Cerebellar nuclear complex (tissue), 1 donor: ENCODE measurements at places on chromosomes 5 and 9.

DNA sequence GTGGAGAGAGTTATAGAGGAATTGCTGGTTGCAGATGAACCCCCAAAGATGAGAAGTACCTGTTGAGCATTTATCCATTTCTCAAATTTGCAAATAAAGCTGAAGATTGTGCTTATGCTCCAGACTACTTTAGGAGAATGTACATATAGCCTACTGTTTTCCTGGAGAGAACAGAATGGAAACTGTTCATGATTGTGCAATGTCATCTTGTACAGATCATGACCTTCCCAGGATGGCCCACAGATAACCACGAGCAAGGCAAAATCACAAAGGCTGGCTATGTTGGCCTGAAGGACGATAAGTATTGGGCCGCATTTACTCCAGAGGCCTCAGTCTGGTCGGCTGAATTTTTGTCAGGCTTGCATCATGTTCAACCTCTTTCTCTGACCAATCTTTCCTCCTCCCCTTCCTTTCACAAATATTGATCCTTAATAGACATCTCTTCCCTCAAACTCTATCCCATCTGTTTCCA lies 28.5 kb upstream of the RICTOR start:
- no peak for DNase-seq

DNA sequence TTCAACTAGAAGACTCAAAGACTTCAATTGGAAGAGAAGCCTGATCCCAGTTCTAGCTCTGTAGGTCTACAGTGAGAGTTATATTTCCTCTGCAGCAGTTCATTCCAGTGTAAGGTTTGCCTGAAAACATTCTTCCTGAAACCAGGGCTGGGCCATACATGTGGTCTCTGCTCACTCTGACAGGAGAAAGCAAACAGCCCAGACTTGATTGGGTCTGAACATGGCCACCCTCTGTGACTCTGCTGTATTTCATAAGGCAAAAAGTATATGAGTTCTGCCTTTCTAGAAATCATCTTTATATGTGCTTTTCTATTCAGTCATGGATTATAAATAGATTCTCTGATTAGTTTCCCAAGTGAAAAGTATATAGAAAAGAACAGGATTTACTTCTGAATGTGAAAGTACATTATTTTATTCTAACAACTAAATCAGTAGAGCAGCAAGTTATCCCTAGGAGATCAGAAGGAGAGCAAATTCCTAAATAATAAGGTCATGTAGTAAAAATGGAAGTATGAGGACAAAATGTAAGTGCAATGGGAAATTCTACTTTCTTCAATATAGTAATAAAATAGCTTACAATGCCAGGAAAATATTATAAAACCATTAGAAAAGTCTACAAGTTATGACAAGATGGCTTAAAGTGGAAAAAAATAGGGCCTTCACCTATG lies 144.3 kb downstream of the EFNA5 start:
- no peak for DNase-seq

- no peak for DNase-seq
Observed at GRCh38 chr5:1507457-1507856, 16.3 kb downstream of the LPCAT1 start.

- DNase-seq: peak; percentile 85
Observed at GRCh38 chr5:160165137-160166068, 46.2 kb upstream of the PWWP2A start.

DNA sequence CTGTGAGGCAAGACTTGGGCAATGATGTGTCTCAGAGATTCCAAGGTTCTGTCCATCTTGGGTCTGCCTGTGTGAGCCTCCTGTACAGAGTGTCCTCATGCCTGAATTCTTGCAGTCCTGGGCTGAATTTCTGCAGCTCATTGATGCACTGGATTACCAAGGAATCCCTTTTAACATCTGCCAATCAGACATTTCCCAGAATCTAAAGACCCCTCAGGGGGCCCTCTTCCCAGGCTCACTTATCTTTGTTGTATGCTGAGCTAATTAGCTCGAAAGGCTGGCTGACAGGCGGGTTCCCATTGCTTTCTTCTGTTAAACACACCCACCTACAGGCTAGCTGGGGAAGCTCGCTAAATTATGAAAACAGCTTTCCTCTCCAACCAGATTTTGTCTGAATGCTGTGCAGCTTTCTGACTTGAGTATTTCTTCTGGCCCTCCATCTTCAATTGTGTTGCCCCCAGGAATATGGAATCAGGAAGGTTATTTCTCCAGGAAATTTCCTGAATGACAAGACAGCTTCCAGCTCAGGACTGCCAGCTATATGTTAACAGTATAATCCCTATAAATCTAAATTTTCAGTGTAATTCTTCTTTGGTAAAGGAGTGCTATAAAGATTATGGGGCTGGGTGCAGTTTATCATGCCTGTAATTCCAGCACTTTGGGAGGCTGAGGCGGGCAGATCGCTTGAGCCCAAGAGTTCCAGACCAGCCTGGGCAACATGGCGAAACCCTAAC lies at the start of gene LIX1:
LIX1 (minus strand) TSS at position 91 of the 734 bp plus-strand sequence; CDS start at position 56, 35 bp downstream.
- no peak for DNase-seq
